ENCODE measurements at places on chromosomes 5 and 9.

DNA sequence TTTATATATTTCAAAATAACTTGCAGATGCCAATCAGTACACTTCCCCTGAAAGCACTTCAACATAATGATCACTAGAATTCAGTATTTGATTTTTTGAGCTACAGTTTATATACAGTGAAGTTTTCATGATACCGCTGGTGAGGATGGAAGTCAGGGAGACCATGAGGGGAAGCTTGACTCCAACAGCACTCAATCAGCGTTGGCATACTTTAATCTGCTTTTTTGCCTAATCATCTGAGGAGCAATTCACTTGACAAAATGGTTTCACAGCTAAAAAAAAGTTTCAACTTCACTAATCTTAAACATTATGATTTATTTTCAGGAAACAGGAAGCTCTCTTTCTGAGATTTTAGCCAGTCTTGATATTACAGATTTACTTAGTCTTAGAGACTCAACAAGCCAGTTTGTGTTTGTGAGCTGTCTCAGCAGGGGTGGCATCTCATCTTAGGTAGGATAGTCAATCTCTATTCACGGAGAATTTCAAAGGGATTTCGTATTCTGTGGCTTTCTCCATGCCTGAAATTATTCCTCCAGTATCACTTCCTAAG is 111.4 kb upstream of the ARRDC3 start:
- DNase-seq = no peak

GRCh38 chr9:8668231-8668630 is 868.7 kb upstream of the DMAC1 start:
- DNase-seq = no peak

DNA sequence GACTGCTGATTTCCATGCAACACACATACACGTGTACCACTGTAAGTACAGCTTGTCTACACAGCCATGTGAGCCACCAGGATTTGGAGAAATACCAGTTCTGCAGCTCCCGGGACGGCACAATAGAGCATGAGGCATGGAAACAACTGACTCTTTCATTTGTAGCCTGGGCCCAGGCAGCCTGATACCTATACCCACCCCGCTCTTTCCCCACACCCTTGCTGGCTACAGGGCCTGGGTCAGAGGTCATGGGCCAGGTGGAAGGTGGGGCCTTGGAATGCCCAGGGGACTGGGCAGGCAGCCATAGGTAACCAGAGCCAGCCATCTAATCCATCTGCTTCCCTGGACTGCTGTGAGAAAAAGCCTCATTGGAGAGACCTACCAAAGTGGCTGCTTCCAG is 39.0 kb upstream of the ZSWIM6 start:
- DNase-seq = no peak

GRCh38 chr9:100213730-100214477 is 114.9 kb downstream of the INVS start:
- no peak for DNase-seq

DNA sequence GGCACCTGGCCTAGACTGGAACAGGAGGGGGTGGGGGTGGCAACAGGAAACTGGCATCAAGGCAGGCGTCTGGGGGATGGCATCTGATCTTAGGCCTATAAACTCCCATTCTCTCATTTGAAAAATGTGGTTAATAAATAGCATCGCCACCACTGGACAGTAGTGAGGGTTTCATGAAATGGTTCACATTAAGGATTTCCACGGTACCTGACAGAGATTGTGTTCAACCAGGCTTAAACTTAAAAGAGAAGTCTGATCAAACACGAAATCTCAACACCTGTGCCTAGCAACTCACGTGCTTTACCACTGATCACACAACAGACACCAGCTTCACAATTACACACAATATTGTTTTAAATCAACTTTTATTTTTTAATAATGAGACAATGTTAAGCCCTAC is 3.0 kb downstream of the DENND1A start:
- DNase-seq = no peak

DNA sequence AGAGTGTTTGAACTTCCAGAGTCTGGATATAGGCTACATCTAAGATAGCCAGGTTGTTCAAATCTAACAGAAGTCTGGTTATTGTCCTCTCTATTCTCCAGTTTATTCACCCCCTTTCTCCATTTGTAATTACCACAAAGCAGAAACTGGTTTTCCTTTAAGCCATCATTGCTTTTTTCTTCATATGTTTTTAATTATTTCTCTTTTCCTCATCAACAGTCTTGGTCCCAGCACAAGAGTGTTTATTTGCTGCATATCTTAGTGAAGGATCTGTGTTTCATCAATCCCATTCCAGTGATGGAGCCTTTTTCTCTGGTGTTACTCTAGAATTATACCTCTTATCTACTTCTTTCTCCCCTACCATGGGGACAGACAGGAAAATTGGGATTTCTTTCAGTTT is 142.2 kb downstream of the CAMK4 start:
- no peak for DNase-seq

DNA sequence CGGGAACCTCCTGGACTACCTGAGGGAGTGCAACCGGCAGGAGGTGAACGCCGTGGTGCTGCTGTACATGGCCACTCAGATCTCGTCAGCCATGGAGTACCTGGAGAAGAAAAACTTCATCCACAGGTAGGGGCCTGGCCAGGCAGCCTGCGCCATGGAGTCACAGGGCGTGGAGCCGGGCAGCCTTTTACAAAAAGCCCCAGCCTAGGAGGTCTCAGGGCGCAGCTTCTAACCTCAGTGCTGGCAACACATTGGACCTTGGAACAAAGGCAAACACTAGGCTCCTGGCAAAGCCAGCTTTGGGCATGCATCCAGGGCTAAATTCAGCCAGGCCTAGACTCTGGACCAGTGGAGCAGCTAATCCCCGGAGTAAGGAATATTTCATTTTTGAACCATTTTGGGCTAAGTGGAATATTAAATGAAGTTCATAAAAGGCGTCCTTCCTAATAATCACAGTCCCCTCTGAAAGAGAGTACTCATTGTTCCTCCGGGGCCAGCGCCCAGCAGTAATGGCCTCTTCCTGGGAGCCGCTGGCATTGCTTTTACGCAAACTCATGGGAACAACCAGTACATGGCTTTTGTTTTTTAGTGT is 23.6 kb downstream of the QRFP start:
- DNase-seq = no peak

- DNase-seq = no peak
Measured at GRCh38 chr9:106976772-106977171, 113.8 kb downstream of the ZNF462 start.

DNA sequence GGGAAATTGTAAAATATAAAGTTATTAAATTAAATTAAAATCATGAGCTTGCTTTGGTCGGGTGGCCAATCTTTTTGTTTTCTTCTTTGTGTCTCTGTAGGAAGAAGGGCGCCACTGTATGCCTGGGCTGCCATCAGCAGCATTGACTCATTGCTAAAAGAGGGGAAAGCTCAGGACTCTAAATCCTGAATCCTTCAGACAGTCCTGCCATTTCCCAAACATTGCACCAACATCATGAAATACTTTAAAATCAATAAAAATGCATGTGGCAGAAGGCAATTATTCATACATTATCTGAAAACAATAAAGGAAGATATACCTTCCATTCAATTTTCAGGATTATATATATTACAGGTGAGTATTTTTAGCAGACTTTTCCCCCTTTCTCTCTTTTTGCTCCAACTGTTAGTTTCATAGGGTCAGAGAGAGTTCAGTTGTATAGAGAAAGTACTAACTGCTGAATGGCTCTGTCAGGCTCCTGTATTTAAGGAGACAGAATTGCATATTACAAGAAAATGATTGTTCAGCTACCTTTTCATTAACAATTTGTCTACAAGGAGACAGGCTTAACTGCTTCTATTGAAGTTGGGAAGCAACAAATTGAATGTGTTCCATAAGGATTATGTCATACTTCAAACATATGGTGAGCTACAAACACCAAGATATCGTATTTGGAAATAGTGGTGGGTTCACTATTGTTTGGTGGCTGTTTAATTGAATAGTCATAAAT is 95.7 kb downstream of the ATPSCKMT start:
- no peak for DNase-seq

GRCh38 chr5:96919754-96920197 is 16.1 kb upstream of the LNPEP start:
- no peak for DNase-seq

DNA sequence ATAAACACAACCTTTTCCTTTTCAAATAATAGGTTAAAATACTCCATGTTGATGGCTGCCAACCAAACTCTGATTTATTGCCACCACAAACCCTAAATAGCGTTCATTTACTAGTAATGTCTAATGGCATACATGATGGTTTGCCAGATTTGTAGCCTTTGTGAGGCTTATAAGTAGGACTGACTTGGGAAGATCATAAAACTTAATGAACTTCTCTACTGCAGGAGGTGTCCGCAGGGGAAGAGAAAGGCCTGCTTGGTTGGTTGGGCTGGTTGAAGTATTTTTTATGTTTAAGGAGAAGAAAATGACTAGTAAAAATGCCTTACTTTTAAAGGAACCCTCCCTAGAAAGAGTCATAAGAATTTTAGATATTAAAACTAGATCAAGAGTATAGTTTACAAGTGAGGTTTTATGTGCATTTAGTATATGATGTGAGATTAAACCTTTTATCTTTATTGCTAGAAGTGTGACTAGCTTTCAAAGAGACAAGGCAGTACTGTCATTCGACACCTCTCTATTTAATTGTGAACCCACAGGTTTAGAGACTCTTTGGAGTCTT is 5.0 kb downstream of the PBX3 start:
- no peak for DNase-seq

DNA sequence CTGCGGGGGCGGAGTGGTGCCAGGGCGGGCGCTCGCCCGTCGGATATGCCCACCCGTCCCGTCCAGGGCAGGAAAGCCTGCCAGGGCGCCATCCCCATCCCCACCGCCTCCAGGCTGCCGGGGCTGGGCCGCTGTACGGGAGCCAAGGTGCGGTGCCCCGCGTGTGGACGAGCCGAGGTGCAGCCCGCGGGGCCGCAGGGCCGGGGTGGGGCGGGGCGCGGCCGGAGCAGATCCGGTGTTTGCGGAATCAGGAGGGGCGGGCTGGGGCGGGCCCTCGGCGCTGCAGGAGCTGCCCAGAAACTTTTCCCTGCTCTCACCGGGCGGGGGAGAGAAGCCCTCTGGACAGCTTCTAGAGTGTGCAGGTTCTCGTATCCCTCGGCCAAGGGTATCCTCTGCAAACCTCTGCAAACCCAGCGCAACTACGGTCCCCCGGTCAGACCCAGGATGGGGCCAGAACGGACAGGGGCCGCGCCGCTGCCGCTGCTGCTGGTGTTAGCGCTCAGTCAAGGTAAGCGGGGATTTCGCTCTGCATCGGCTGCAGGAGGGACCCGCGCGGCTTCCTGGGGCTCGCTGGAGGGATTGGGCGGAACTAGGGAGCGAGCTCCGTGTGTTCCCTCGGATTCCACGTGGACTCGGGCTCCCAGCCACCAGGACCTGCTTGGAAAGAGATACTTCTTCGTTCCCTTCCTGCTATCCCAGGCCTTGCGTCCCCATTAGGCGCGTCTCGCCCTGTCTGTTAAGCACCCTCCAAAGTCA is at the start of gene ITGA2:
TSS of gene ITGA2 (plus strand) at position 328 of the 756 bp plus-strand sequence. CDS start at position 445, 117 bp downstream.
- no peak for DNase-seq

- DNase-seq = no peak
Measured at GRCh38 chr5:171926311-171926710, 80.1 kb downstream of the FBXW11 start.

GRCh38 chr5:36177715-36178523 is 26.0 kb downstream of the SKP2 start:
- DNase-seq = no peak

DNA sequence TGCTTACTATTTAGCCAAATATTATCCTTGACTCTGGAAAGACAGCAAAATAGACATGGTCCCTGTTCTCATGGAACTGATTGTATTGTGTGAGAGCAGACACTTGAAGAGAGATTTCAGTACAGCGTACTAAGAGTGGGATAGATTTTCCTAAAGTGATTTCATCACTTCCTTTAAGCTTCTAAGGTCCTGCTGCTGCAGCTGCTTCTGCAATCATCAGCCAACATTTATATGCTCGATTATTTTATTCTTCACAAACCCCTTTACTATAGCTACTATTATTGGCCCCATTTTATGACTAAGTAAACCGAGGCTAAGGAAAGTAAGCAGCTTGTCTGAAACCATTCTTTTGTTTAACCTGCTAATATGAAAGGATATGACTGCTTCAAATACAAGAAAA is 137.7 kb downstream of the SPATA31D1 start:
- DNase-seq = no peak
